ENCODE measurements at places on chromosomes 3 and 15. TPM values are rescaled to one million over a fixed set of nuclear protein-coding genes. Genes with fewer than 3 reads are reported as not detected.

DNA sequence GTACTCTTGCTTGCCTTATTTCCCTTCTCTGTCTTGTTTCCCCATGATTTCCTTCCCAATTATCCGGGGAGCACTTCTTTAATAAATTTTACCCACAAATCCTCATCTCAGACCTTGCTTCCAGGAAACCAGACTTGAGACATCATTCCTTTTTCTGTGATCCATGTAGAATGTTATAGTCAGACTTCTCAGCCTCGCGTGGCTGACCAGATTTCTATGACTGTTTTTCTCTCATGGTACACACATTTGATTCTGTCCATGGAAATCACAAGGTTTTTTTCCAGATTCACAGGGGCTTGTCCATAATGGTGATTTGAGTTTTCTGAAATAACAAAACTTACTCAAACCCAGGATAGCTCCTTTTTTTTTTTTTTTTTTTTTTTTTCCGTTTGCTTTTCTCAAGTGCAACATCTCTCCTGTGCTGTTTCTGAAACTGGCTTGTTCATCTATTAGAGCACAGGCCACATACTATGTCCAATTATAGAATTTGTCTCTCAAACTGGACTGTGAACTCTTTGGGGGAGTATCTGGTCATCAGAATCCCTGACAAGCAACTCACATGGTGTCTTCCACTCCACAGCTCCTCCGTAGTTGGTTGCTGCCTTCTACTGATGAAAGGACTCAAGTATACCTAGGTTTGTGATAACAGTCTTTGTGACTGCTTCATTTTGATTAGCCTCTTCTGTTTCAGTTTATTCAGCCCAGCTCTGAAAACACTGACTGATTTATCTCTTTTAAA is 50.8 kb downstream of the RBMS3 start:
- H3K4me1 ChIP-seq = no peaks in the 10 kb centered on the region
- no peak for DNase-seq
- no peak overlapping the region for H3K4me3 ChIP-seq

DNA sequence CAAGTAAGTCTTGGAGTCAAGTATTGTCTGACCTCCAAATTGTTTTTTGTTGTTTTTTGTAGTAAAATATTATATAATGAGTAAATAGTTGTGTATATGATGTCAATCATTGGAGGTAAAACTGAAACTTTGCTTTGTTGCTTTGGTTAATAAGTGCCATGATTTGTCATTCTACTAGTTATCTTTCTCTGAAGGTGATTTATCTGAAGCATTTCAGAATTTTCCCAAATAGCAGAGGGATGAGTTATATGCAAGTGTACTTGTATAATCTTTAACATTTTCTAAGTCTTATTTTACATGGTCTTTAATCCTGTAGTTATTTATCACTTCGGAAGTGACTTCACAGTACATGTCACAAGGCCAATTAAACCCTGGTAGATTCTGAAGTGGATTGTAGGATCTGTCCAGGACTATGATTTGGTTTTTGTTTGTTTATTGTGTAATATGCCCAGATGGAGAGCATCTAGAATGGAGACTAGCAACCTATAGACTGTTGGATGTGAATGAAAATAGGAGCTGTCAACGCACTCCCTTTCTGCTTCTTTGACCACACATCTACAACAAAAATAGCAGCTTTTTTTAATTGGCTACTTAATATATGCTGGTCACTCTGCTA is 93.1 kb upstream of the SAMMSON start:
- DNase-seq = no peak
- H3K4me1 ChIP-seq = no peaks in the 10 kb centered on the region

DNA sequence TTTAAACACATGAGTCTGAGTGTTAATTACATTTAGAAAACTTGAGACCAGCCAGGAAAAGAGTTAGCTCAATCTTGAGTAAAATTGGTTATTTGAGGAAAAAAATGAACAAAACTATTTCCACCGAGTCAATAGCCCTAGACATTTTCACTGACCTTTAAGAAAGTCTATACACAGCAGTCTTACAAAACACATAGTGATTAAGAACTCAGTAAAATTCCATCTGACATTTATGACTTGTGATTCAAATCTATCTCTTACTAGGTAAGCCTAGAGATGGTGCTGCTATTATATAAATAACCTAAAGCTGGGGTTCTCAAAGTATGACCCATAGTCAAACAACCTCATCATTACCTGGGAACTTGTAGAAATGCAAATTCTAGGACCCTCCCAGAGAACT is 109.1 kb upstream of the COL8A1 start:
- H3K4me3 ChIP-seq = no peak overlapping the region
- no peaks in the 10 kb centered on the region for H3K36me3 ChIP-seq
- H3K27ac ChIP-seq = no peak overlapping the region
- no peaks in the 10 kb centered on the region for H3K4me1 ChIP-seq
- no peak for DNase-seq

- peak; percentile 23 for DNase-seq
- H3K4me1 ChIP-seq = no peaks in the 10 kb centered on the region
- H3K4me3 ChIP-seq = peak within 1 kb of the TSS; percentile 79
- peaks cover 62% of the 10 kb centered on the region for H3K27me3 ChIP-seq
Measured at GRCh38 chr3:12288182-12289129, at the start of gene PPARG. Gene PPARG (plus strand): TSS chr3:12289070. CDS start chr3:12379712, 90,642 bp downstream.

Gene CXCR6
- total RNA-seq = 2.0 TPM

- no peaks in the 10 kb centered on the region for H3K36me3 ChIP-seq
- peak; percentile 12 for DNase-seq
- H3K4me3 ChIP-seq = no peak overlapping the region
Measured at GRCh38 chr3:142586803-142587406, 8.4 kb upstream of the ATR start.

DNA sequence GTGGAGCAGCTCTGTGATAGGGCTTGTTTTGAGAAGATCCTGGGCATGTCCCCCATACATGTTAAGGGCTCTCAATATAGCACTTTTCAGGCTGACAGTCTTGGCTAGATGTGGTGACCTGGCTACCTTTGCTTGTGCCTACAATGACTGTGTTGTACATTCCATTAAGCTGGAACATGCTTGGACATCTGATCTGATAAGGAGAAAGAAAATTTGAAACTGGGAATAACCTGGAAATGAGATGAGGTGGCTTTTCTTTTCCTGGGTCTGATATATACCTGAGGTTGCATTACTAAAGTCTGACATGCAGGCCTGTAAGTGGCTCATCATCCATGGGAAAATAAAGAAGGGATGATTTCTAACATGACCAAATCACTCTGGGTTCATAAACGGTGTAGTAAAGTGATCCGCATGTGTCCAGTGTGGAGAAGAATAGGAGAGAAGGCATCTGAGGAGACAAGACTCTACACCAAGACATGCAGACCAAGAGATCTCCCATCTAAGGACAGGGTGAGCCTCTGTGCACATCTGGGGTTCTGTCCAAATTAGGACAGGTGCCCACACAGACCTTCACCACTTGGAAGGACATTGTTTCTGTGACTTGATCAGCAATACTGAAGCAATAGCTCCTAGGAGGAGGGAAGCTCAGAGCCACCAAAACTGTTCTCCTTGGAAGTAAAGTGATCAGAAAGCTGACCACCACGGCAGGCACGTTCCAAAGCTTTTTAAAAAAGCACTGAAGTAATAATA is 62.0 kb downstream of the KLHL6 start:
- peaks cover 9% of the 10 kb centered on the region for H3K36me3 ChIP-seq
- no peak overlapping the region for H3K4me3 ChIP-seq

- H3K4me1 ChIP-seq = no peaks in the 10 kb centered on the region
- DNase-seq = peak; percentile 76
- H3K27ac ChIP-seq = peak overlapping the region; percentile 51
Measured at GRCh38 chr3:196837819-196838420, 29.8 kb upstream of the SENP5 start.

Gene GOLGA8Q
- total RNA-seq = 1.1 TPM

DNA sequence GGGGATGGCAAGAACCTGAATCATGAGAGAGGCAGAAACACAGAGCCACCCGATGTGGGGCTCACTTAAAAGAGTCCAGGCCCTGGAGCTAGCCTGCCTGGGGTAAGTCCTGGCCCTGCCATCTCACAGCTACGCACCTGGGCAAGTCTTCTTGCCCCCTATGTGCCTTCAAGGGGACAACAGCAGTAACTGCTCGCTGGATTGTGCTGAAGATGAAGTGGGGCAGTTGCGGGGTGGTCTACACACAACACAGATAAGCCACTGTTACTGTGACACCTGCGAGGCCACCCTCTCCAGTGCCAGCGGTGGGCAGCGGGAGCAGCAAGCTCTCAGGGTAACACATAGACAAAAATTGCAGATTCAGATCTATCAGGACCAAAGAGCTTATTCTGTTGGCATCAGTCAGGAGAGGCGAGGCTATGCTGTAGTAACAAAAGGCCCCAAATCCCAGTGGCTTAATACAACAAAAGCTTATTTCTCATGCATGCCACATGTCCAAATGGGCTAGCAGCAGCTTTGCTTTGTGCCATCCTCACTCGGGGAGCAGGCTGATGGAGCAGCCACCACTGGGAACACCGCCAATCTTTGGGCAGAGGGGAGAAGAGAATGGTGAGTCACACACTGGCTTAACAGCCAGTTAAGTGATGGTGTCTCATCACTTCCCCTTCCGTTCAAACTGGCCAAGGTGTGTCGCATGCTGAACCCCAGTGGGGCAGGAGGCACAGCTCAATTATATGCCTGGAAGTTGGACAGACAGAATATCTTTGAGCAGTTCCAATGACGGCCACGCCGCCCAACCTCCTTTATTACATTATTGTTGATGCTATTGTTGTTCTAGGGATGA is 78.3 kb downstream of the WNT7A start:
- no peaks in the 10 kb centered on the region for H3K27me3 ChIP-seq
- DNase-seq = no peak
- no peak overlapping the region for H3K4me3 ChIP-seq
- no peaks in the 10 kb centered on the region for H3K4me1 ChIP-seq

Gene FBN1
- 0.50 TPM for total RNA-seq

GRCh38 chr15:45884289-45884688 is 249.5 kb downstream of the SQOR start:
- no peak overlapping the region for H3K27ac ChIP-seq
- no peaks in the 10 kb centered on the region for H3K36me3 ChIP-seq
- H3K4me3 ChIP-seq = no peak overlapping the region
- DNase-seq = no peak

DNA sequence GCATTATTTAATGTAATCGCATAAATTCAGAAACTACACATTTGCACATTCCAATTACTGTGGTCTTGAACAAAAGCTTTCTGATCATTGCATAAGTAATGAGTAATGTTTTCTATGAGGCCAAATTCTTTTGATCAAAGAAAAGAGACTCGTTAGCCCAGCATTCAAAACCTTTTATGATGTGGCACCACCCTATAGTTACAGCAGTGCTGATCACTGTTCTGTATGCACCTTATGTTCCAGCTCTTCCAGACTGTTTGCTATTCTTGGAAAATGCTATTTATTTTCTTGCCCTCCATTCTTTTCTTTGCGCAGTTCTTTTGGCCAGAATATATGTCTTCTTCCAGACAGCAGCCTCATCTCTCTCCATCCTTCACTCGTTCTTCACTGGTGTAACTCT is 42.3 kb downstream of the MAP3K13 start:
- H3K27me3 ChIP-seq = no peaks in the 10 kb centered on the region
- no peaks in the 10 kb centered on the region for H3K4me1 ChIP-seq
- no peak overlapping the region for H3K27ac ChIP-seq
- H3K36me3 ChIP-seq = no peaks in the 10 kb centered on the region

GRCh38 chr3:77380136-77380535 is 340.2 kb downstream of the ROBO2 start:
- H3K4me1 ChIP-seq = no peaks in the 10 kb centered on the region
- no peak overlapping the region for H3K4me3 ChIP-seq
- H3K36me3 ChIP-seq = no peaks in the 10 kb centered on the region
- no peaks in the 10 kb centered on the region for H3K27me3 ChIP-seq

DNA sequence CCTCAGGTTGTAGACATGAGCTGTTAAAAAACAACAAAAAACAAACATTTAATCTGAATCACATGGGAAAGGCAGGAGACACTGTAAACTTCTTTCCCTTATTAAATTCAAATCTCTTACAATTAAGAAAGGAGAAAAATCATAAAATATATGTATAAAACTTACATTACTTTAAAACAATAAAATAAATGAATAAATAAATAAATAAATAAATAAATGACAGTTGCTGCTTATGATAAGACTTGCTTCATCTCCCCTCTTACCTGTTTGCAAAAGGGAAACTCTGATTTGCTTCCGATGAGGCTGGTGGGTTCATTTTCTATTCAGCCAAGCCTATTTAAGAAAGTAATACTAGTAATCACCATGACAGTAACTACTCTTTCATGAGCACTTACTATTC is 353.4 kb upstream of the TBL1XR1 start:
- peaks cover 1% of the 10 kb centered on the region for H3K36me3 ChIP-seq
- DNase-seq = no peak
- peaks cover 45% of the 10 kb centered on the region for H3K4me1 ChIP-seq
- H3K4me3 ChIP-seq = peak overlapping the region; percentile 71
- H3K27me3 ChIP-seq = no peaks in the 10 kb centered on the region

GRCh38 chr3:73964818-73965217 is 340.1 kb upstream of the PDZRN3 start:
- no peak overlapping the region for H3K27ac ChIP-seq
- peaks cover 1% of the 10 kb centered on the region for H3K36me3 ChIP-seq
- no peak for DNase-seq
- H3K4me3 ChIP-seq = no peak overlapping the region

DNA sequence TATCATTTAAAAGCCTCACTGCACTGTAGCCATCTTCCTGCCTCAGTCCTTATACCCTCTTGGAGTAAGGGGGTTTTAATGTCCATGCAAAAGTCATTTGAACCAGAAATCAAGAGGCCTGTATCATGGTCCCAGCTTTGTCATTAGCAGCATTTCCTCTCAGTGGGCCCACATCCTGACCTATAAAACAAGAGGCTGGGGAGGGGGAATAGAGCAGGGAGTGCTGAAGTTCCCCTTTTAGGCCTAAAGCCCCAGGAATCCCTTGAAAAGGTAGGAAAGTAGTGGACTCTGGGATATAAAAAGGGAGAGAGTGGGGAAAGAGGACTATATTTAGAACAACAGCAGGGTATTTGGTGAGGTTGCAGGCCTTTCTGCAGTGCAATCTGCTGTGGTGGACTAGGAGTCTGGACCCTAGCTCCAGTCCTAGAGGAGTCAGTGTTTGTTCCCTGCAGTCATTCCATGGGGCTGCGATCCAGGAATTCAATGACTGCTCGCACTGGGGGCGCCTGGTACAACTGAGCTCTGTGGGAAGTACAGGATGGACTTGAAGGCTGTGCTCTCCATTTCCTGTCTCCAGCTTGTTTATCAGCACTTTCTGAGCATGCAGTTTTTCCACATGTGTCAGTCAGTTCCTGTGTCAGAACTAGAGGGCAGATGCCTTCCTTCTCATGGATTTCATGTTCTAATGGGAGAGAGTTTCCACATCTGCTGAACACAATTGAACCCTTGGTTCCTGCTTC is 46.8 kb downstream of the PDHB start:
- H3K4me1 ChIP-seq = no peaks in the 10 kb centered on the region
- H3K36me3 ChIP-seq = peaks cover 12% of the 10 kb centered on the region
- no peaks in the 10 kb centered on the region for H3K27me3 ChIP-seq
- no peak overlapping the region for H3K4me3 ChIP-seq
- DNase-seq = no peak

Measured in activated T-cell treated with anti-CD3 and anti-CD28 coated beads, Interleukin-2, amount 50 U/mL, for 72 hours (primary cell).